Stimulated activated CD8-positive, alpha-beta memory T cell treated with anti-CD3 and anti-CD28 coated beads, Interleukin-2, amount 100 ng/mL, for 48 hours (primary cell): ENCODE measurements at places on chromosomes 4 and X.

DNA sequence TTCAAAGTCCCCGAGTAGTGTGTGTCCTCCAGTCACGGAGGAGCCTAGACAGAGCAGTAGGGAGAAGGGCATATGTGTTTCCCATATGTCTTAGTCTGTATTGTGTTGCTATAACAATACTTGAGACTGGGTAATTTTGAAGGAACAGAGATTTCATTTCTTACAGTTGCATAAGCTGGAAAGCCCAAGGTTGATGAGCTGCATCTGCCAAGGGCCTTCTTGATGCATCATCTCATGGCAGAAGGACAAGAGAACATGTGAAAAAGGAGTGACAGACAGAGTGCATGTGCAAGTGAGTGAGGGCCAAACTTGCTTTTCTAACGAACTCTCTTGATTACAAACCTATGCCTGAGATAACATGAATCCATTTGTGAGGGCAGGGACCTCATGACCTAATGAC, 243.4 kb downstream of the ARHGAP10 start:
- DNase-seq, result no peak

DNA sequence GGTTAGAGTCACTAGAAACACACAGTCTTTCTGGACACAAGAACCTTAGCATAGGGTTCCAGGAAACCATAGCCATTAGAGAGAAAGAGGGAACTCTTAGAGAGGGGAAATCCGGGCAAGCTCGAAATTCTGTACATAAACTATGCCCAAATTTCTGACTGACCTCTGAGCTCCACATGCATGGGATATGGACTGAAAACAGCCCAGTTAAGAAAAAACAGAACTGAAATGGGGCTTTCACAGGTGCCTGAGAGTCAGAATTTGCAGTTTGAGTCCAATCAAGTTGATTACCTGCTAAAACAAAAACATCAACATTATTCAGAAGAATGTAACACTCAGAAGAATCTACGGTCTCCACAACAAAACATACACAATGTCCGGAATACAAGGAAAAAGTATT, 13.1 kb downstream of the DCHS2 start:
- no peak for DNase-seq

DNA sequence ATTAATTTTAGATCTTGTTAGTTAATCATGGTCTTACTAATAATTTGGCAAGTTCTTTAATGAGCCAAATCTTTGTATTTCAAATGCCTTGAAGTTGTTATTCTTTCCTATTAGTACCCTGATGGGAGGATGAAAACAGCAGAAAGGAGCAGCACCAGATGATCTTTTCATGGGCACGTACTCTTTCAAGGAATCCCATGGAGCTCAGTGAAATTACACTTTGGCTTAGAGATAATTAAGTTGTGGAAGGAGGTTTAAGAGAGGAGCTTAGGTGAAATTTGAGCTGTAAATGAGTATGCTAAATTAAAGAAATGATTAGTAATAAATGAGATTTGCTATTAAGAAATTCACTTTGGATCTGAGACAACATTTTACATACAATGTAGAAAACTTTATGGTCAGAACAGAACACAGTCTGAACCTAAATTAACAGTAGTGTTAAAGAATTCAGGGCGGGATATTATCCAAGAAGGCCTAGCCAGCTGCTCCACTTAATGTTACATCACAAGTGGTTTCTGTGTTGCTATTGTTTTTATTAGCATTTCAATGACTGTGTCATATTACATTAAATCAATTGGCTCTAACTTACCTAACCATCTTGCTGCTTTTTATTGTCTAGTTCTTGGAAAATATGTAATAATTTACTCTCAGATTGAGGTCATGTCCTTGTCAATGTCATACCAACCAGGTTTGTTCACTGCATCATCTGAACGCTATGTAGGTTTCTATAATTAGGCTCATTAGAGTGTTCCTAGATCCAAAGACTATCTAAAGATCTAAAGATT, 3.9 kb downstream of the MTHFD2L start:
- DNase-seq, result no peak

DNA sequence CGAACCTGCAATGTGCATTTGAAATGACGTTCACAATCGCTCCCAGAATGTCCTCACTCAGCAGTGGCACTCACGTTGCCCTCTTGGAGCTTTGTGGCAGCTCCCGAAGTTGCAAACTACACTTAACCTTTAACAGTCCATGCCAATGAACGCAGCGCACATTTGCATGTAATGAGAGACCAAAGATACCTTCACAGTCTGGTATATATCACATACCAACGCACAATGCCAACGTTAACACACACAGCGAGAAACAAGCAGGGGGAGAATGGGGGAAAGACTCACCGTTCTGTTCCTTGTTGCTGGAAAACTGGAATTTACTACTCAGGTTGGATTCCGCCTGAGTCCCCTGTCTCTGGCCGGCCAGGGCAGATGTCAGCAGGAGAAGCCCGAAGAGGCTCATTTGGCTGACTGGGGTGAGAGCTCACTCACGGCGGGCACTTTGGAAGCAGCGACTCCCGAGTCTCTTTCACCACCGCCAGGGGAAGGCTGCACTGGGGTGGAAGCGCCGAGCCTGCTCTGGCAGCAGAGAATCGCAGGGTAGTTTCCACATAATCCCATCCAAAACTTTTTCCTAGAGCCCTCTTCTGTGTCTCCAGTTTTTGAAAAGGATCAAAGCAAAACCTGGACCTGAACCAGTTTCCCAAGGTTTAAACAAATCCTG, 966 bp downstream of the PDGFC start:
- DNase-seq, result no peak

GRCh38 chr4:95296052-95296451, 252.7 kb downstream of the UNC5C start:
- no peak for DNase-seq

DNA sequence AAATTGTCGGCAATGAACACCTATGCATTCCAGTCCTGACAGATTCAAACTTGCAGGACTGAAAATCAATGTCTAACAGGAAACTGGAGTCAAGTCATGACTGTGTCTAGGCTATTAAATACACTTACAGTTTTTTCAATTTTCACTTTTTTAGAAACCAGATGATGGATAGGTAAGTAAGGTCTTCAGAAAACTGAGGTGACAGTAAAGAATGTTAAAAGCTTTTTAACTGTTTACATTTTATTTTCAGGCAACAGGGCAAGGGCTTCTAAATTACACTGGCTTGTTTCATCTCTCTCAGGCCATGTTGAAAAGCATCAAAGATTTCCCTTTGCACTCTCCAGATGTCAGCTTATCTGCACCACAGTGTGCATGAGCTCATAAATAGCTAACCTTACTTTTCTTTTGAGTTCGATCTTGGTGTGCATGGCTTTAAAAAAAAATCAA, 65.2 kb downstream of the SEC24D start:
- DNase-seq, result no peak

DNA sequence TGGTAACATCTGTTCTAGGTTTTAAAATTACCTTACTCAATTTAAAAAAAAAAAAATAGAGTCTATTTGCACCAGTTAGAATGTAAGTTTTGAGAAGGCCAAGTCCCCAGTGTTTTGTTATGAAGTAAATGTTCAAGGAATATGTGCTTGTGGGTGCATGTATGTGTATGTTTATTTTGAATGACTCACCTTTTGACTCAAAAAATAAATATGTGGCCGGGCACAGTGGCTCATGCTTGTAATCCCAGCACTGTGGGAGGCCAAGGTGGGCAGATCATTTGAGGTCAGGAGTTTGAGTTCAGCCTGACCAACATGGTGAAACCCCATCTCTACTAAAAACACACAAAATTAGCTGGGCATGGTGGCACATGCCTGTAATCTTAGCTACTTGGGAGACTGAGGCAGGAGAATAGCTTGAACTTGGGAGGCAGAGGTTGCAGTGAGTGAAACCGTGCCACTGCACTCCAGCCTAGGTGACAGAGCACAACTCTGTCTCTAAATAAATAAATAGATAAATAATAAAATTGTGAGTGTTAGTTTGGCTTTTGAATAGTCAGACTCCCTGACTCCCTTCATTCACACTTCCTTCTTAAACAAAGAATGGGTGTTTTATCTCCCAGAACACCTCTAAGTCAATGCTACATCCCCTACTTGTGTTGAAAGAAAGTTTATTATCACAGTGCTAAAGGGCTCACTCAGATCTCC, 511.3 kb upstream of the PCDH7 start:
- DNase-seq, result no peak

GRCh38 chrX:136048446-136048845, 63.2 kb downstream of the SLC9A6 start:
- no peak for DNase-seq
